ENCODE measurements at places on chromosomes 2 and 18.

DNA sequence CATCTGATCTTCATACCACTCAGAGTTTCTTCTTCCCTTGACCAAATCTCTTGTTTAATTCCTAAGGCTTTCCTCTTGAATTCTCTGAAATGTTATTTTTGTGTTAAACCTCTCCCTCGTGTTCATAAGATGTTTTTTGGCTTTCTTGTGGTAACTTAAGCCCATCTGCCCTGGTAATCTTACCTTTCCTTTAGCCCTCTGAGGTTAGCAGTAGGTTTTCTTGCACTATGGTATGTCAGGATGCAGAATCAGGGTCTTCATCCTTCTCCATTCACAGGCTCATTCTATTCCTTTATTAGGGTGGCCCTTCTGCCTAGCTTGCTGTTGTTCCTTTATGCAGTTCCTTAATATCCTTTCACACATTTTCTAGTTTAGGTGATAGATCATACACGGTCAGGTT is 24.1 kb downstream of the GIGYF2 start:
- DNase-seq, result no peak

DNA sequence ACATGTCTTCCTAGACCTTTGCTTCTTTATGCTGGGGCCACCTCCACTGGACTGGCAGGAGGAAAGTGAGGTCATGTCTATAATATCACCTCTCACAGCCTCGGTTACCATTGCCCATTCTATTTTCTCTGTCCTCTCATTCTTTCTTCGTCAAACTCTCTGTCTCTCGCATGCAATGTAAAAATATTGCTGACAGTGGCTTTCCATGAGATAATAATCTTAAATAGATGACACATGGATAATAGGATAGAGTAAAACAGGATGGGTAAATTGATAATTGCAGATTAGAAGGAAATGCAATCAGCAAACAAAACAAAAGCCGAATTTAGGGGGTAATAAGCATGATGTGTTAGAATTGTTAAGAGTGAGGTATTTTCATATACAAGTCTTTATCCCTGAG is 215.7 kb upstream of the PARD3B start:
- DNase-seq, result no peak

DNA sequence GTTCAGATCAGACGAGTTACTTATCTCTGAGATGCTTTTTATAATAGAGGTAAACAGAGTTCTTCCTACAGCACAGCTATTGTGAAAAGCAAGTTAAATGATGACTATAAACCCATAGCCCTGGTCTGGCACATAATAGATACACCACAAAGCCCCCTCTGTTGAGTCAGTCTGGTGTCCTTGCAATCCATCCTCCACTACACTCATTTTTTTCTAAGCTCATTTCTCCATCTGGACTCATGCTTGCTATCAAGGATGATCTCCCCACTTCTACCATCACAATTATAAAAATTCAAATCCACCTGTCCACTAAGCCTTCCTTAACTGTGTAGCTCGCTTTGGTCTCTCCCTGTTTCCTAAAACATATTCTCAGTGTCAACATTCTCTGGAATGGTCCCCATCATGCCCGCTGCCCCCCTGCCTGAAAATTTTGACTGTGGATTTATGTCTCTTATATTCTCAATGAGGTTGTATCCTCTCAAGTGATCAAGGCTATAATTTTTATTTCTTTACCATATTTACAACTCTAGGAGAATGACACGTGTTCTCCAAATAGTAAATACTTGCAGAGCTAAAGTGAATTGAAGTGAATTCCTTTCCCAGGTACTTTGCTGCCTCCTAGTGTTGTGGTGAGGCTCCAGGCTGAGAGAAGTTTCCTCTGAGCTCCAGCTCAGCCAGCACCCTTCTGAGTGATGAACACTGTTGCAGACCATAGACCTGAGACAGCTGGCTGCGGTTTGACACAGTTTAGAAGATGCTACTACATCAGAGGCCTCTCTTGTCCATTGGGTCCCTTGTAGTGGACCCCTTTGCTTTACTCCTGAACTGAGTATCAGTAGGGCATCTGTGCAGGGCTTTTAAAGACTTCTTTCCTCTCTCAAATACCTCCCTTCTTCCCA is 108.7 kb downstream of the DPP10 start:
- DNase-seq, result no peak

GRCh38 chr18:37243741-37244140 is 321.9 kb downstream of the CELF4 start:
- no peak for DNase-seq

Measured in activated gamma-delta T cell treated with Interleukin-2 at 50 U/mL for 16 hours (primary cell).